Epithelial cell of prostate (primary cell): ENCODE measurements at places on chromosomes 7 and 10.

DNA sequence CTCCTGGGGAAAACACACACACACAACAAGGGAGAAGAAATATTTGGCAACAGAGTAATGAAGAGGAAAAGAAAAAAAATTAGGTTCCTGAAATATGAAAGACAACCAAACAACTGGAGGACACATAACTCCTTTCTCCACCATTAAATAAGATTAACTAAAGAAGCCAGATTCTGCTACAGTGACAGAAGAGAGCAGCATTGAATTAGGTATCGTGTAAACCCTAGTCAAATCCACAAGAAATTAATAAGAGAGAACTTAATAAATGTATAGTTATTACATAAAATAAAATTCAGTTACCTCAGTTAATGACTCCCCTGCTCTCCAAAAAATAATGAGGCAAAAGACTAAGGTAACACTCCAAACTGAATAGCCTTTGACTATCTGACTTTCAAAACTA, 306.7 kb downstream of the CRPPA start:
- peak; percentile 6 for DNase-seq

GRCh38 chr7:7738177-7738576, 19.8 kb upstream of the RPA3 start:
- no peak for DNase-seq

DNA sequence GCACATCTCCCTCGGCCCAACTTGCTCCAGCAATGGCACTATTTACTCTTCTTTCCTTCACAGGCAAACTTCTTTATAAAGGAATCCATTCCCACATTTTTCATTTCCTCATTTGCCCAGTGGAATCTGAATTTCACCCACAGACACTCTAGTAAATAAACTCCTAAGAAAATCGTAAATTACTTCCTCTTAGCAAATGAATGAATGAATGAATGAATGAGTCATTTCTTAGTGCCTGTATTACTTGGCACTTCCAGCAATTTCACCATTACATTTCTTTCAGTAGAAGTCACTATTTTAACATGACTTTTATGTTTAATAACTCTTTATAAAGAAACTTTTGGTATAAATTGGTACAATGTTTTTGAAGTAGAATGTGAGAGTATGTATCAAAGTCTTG, 55.7 kb downstream of the DDC start:
- no peak for DNase-seq

DNA sequence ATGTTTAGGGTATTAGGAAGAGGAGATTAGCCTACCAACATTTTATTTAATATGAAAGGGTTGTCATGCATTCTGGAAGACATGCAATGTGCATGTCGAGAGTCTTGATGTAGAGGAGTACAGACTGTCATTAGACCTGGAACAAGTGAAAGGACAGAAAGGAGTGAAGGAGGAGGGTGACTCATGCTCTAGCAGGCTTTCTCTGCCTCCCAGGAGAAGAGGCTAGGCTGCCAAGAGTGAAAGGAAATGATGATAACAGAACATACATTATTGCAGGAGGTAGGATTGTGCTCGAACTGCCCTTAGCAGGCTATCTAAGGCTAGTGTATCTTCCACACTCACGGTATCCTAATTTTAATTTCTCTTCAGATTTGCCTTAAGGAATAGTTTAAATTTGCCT, 228.8 kb downstream of the EXOC4 start:
- DNase-seq, result no peak

- no peak for DNase-seq
Measured at GRCh38 chr10:3866332-3866731, 81.3 kb upstream of the KLF6 start.

GRCh38 chr7:139693651-139694388, 84.0 kb downstream of the HIPK2 start:
- no peak for DNase-seq

- no peak for DNase-seq
Measured at GRCh38 chr7:51326656-51327286, 10.2 kb upstream of the COBL start.

DNA sequence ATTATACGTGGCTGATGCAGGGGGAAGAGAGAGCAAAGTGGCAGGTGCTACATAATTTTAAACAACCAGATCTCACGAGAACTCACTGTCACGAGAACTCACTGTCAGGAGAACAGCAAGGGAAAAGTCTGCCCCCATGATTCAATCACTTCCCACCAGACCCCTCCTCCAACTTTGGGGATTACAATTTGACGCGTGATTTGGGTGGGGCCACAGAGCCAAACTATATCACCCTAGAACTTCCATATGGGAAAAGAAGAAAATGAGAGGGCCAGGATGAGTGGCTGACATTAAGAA, 15.8 kb downstream of the EZH2 start:
- DNase-seq, result no peak

DNA sequence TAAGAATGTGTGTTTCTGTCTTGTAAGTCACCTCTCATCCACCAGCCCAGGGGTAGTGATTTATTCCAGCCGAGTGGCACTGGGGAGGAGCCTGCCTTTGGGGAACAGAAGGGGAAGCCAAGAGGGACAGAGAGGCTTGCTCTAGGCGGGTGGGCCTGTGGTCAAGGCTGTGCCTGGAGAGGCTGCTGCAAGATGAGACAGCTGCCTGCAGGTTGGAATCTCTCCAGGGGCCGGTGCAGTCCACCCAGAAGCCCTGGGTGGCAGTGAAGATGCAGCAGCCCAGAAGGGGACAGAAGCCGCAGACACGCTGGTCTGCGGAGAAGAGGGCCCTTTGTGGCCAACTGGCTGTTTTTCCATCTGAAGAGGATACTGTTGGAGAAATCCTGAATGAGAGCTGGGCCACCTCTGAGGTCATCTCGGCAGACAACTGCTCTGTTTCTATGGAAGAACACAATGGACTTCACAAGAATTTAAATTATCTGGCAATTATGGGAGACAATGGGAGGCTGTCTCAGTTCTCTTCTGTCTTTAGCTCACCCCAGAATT, 175.7 kb downstream of the GFRA1 start:
- no peak for DNase-seq

GRCh38 chr10:48277093-48277492, 2.6 kb upstream of the FRMPD2 start:
- no peak for DNase-seq

DNA sequence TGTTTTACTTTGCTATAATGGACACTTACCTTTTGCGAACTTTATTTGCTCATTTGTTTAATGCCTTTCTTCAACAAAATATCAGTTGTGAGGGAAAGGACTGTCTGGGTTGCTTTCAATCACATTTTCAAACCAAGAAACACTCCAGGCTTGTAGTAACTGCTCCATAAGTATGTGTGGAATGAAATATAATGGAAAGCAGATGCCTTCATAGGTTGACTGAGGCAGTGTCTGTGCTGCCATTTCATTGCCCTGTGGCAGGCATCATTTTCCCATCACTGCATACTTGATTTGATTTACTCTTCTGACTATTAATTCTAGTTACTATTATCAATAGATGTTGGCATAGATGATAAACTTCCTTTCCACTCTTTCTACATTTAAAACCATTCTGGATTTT, 762.3 kb downstream of the CNTNAP2 start:
- DNase-seq, result no peak

GRCh38 chr7:116429986-116430619, 69.4 kb upstream of the CAV2 start:
- no peak for DNase-seq

DNA sequence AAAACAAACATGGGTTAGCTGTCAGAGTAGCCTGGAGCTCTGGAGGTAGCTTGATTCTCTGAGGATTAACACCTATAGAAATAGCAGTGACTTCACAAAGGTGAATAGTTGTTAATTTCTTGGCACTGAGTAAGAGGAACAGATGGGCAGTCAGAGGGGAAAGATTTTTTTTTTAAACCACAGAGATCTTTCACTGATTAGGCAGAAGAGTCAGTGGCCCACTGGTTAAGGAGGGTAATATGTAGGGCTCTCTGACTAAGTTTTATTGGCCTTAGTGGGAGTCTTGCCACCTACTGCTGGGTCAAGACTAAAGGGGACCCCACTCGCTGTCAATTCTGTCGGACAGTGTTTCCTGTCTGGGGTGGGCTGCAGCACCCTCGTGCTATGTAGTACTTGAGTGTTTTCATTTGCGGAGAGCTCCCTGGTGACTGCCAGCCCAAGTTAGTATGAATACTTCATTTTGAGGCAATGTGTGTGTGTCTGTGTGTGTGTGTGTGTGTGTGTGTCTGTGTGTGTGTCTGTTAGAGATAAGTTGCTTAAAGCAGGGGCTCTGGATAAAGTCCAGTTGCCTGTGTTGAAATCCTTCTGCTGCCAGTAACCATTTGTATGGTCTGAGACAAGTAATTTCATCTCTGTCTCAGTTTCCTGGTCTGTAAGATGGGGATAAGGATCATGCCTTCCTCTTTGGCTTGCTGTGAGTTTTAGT, 145.2 kb downstream of the ARID5B start:
- no peak for DNase-seq

DNA sequence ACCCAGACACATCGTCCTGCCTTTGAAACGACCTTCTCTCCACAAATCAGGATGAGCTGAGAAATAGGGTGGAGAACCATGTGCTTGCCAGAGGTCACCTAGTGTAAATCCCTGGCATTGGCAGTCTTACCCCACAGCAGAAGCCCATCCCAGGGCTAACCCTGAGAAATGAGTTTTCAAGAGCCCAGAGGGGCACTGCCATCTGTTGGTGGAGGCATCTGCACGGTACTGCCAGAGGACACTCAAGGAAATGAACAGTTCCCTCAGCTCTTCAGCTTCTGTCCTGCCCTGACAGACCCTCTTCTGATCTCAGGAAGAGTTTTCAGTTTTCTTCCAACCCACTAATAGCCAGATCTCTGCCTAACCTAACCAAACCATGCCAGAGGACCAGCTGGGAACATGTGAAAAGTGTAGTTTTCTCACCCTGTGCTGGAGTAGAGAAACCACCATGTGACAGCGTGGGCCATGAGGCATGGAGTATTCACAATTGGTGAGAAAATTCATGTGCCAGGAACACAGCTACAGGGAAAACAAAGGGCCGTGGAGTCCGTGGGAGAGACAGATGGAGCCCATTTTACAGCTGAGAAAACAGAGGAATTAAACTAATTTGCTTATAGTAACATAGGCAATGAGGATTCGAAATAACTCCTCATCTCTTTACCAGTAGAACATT, 37.7 kb upstream of the ITPRID1 start:
- DNase-seq, result no peak

- DNase-seq, result no peak
Measured at GRCh38 chr7:131767591-131767990, 211.2 kb upstream of the PODXL start.

DNA sequence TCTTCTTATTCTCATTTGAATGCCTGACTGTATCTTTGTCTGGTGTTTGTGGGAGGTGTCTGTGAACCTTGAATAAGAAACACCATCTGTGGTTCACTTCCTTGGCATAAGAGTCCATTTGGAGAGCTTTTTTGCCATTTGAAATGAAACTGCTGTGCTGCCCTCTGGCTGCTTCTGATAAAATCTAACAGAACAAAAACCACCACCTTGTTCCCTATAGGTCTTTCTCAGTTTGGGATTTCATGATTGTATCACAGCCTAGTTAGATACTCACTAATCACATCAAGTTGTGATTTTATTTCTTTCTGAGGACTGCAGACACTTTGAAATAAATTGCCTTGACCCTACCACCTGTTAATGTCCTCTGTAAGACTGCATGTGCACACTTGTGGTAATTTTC, 102.7 kb upstream of the FAM13C start:
- no peak for DNase-seq
